ENCODE measurements at places on chromosomes 6 and 20. TPM values are rescaled to one million over a fixed set of nuclear protein-coding genes. Genes with fewer than 3 reads are reported as not detected.

Gene SIGLEC1
- 0.71 TPM for polyA plus RNA-seq

Gene TNFRSF21
- polyA plus RNA-seq = 126 TPM

Gene LRRN4
- polyA plus RNA-seq = 1.0 TPM

Gene NRSN1
- 24.2 TPM for polyA plus RNA-seq

Gene MAP3K5
- polyA plus RNA-seq = 8.5 TPM

Gene KIF25
- polyA plus RNA-seq = 2.2 TPM

Gene CALHM4
- not detected for polyA plus RNA-seq

Gene RAB22A
- polyA plus RNA-seq = 24.8 TPM

Gene MYLK4
- polyA plus RNA-seq = 1.4 TPM

Gene TREML2
- polyA plus RNA-seq = not detected

Gene SEL1L2
- polyA plus RNA-seq = 0.21 TPM

Gene PI16
- polyA plus RNA-seq = 22.7 TPM

Gene SLPI
- 8.7 TPM for polyA plus RNA-seq

Gene PPIL6
- 17.0 TPM for polyA plus RNA-seq

Gene PDE10A
- 15.6 TPM for polyA plus RNA-seq

Gene TMEM74B
- polyA plus RNA-seq = 37.4 TPM

Gene ECT2L
- polyA plus RNA-seq = 0.54 TPM

Gene HTR1B
- 4.8 TPM for polyA plus RNA-seq

Gene HEY2
- 28.3 TPM for polyA plus RNA-seq

Gene RAET1E
- 0.32 TPM for polyA plus RNA-seq

Gene FHL5
- 1.8 TPM for polyA plus RNA-seq

Gene PLA2G7
- polyA plus RNA-seq = 7.7 TPM

Gene LMBRD1
- 88.8 TPM for polyA plus RNA-seq

Gene ENPP5
- 5.6 TPM for polyA plus RNA-seq

Gene TRIM10
- polyA plus RNA-seq = 0.14 TPM

Gene POPDC3
- 5.7 TPM for polyA plus RNA-seq

Gene GFOD1
- polyA plus RNA-seq = 16.9 TPM

Gene LY6G5B
- 17.6 TPM for polyA plus RNA-seq

Gene GTSF1L
- polyA plus RNA-seq = not detected

Gene ZSCAN23
- 5.5 TPM for polyA plus RNA-seq

Gene GATA5
- polyA plus RNA-seq = 0.13 TPM

Gene VNN1
- polyA plus RNA-seq = 0.08 TPM

Gene LY6G6D
- polyA plus RNA-seq = 0.51 TPM

Gene TFAP2D
- not detected for polyA plus RNA-seq

Gene RIMS1
- polyA plus RNA-seq = 30.1 TPM

Gene SMAP1
- 47.6 TPM for polyA plus RNA-seq

Gene ADAM33
- polyA plus RNA-seq = 46.3 TPM

Gene SCUBE3
- polyA plus RNA-seq = 8.2 TPM

Gene GNMT
- 2.6 TPM for polyA plus RNA-seq

Gene FBXO9
- 127 TPM for polyA plus RNA-seq

Gene MARCKS
- 542 TPM for polyA plus RNA-seq

Gene SIRPA
- 49.7 TPM for polyA plus RNA-seq

Gene RING1
- polyA plus RNA-seq = 63.3 TPM

Gene TP53TG5
- polyA plus RNA-seq = 3.9 TPM

Gene PEX7
- 8.3 TPM for polyA plus RNA-seq

Gene SLC17A3
- polyA plus RNA-seq = not detected

Gene OR2H2
- 2.0 TPM for polyA plus RNA-seq

Gene MOXD1
- polyA plus RNA-seq = 11.4 TPM

Gene POM121L2
- not detected for polyA plus RNA-seq

All from spinal cord (tissue), 10 donors.